ENCODE measurements at places on chromosomes 5 and 9.

DNA sequence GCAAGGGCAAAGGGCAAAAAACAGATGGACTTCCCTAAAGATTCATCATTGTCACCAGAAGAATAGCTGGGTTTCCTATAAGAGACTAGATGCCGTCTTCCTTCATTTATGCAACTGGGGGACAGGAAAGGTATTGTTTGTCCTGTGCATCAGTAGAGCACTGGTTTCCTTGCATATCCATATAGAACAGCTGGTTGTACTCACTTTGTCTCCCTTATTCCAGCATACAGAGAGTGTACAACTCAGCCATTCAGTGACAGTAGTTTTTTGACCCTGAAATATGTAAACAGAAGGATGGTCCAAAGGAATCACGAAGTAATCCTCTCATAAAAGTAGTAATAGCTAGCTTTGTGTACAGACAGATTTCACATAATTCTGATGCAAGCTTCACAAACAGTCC lies 22.5 kb upstream of the MAST4 start:
- no peak for DNase-seq

- DNase-seq, result no peak
These were observed 297.7 kb upstream of the EFNA5 start for GRCh38 chr5:107968406-107968843.

DNA sequence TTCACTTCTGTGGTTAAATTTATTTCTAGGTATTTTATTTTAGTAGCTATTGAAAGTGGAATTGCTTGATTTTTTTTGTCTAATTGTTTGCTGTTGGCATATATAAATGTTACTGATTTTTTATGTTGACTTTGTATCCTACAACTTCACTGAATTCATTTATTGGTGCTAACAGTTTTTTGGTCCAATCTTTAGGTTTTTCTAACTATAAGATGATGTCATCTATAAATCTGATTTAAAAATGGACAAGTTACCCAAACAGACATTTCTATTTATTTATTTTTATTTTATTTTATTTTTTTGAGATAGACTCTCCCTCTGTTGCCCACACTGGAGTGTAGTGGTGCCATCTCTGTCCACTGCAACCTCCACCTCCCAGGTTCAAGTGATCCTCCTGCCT lies 162.3 kb downstream of the COX7C start:
- DNase-seq, result no peak

DNA sequence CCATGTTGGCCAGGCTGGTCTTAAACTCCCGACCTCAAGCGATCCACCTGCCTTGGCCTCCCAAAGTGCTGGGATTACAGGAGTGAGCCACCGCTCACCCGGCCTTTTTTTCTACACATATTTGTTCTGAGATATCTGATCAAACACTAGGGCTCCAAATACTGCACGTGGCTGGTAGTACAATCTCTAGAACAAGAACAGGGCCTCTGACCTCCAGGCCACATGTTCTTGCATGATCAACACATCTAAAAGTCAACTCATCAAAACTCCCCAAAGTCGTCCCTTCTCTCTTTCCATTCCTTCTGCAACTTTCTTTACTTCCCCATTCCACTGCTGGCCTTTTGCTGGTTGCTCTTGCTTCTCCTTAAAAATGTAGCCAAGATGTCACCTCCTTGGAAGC lies 113.3 kb upstream of the LHFPL2 start:
- no peak for DNase-seq

GRCh38 chr9:71767163-71767775 lies 1.0 kb downstream of the CEMIP2 start:
- no peak for DNase-seq

DNA sequence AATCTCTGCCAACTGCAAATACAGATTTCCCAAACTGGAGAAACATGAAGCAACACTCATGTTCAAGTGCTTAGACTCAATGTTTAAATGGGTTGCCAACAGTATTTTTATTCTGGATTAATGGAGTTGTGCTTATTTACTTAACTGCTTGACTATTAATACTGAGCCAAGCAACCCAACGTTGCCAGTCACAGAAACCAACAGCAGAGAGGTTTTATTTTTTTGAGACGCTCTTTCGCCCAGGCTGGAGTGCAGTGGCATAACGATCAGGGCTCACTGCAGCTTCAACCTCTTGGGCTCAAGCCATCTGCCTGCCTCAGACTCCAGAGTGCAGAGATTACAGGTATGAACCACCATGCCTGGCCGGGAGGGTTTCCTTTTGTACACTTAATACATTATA lies 8.5 kb upstream of the TMEM268 start:
- no peak for DNase-seq

Measured in AG04450 (cell line).